ENCODE measurements at places on chromosomes 6 and 20.

GRCh38 chr6:130946076-130946475, 117.0 kb downstream of the EPB41L2 start:
- no peak for DNase-seq

GRCh38 chr6:167956983-167957492, 40.4 kb upstream of the KIF25 start:
- DNase-seq: no peak

- DNase-seq: no peak
Observed at GRCh38 chr6:41546475-41546865, 289 bp downstream of the FOXP4 start.

GRCh38 chr6:156955494-156956183, 178.5 kb downstream of the ARID1B start:
- no peak for DNase-seq

- no peak for DNase-seq
Observed at GRCh38 chr6:112117554-112117953, 30.2 kb downstream of the FAM229B start.

DNA sequence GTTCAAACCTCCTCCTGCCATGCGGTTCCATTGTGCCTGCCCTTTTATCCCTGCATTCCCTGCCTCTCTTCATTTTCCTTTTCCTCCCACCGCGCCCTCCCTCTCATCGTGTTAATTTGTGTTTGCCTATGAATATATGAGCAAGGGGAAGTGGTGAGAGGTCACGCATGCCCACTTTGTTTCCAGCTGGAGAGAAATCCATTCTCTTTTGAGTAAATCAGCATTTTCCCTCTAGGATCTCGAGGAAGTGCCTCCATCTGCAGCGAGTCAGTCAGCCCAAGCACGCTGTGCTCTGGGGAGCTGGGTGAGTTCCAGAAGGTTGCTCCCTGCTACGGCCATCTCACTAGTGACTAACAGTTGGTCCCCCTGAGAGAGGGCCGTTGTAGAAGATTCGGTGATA, 42.9 kb downstream of the CDH26 start:
- no peak for DNase-seq

GRCh38 chr6:106142876-106143431, 56.8 kb downstream of the PRDM1 start:
- no peak for DNase-seq

GRCh38 chr6:9461188-9461587, 953.7 kb downstream of the TFAP2A start:
- DNase-seq: no peak

DNA sequence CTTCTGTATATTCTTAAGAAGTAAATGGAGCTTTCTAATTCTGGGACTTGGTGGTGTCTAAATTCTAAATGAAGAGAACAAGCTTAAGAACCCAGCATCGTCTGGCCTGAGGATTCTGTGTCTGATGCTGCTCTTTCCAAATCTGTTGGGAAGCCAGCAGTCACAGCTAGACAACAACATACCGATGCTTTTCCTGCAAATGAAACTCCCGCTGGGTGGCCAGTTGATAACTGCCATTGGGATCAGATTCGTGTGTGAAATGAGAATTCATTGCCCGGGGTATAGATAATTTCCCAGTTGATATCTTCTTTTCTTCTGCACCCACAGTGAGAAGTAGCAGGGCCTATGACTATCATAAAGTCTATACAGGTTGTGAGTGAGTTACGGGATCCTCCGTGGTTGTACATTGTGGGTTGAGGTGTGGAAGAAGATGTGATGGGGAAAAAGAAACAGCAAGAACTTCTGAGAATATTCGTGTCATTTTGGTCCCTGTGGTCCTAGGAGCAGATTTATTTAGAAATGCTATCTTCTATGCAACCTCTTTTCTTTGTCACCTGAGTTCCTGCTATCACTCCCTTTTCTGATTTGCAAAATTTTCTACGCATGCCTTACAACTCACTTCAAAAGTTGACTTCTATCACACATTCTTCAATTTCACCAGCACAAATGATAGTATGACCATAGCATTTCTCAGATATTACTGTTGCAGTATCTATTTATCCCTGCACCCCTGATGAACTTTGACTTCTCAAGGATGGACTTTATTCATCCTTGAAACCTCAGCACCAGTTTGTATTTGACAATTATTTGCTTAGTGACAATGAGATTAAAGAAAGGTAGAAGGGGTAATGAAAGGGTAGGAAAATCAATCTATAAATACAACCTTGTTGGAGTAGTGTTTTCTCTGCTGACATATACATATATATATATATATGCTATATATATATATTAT, 10.4 kb downstream of the NOX3 start:
- no peak for DNase-seq

GRCh38 chr6:105642708-105643107, 239.8 kb upstream of the PREP start:
- no peak for DNase-seq

GRCh38 chr20:35443003-35443402, 5.0 kb upstream of the GDF5 start:
- DNase-seq: no peak

GRCh38 chr6:144007478-144008119, 460 bp downstream of the PLAGL1 start:
- no peak for DNase-seq

DNA sequence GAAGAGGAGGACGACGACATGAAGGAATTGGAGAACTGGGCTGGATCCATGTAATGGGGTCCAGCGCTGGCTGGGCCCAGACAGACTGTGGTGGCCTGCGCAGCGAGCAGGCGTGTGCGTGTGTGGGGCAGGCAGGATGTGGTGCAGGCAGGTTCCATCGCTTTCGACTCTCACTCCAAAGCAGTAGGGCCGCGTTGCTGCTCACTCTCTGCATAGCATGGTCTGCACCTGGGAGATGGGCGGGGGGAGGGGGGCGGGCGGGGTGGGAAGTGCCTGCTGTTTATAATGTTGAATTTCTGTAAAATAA, 42.3 kb downstream of the CHMP4B start:
- DNase-seq: no peak

- no peak for DNase-seq
Observed at GRCh38 chr6:18055098-18055497, 67.4 kb downstream of the NHLRC1 start.

DNA sequence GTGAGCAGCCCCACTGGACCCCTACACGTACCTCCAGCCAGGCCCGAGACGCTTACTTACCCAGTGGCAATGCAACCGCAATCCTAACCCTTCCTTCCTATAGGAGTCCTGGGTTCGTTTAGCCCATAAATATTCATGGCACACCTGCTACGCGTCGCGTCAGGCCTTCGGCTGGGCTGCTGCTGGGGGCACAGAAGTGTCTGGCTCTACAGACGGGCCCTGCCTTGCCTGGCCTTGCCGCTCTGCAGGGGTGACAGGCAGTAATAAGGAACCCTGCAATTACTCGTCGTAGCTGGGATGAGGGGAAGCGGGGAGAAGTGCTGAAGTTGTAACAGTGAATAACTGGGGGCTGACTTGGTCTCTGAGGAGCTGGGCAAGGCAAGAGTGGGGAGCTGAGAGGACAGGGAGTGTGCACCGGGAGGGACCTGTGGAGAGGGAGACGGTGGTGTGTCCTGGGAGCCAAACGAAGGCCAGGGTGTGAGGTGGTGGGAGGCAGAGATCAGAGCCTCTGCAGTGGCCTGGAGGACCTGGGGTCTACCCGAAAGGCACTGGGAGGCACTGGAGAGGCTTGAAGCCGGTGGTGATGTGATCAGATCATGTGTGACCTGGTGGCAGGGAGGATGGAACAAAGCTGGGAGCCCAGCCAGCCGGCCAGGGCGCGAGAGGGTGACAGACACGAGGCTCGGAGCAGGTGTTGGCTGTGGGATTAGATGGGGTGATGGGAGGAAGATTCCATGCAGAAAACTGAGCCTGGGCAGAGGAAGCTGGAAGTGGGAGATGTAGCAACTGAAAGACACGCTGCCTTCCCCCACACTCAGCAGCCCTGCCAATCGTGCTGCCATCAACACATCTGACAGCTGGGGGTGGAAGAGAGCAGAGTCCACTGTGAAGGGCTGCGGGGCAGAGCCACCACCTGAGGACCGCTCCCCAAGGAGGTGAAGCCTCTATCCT, 36.4 kb downstream of the PSMG4 start:
- DNase-seq: no peak

GRCh38 chr6:78947962-78948361, 80.6 kb downstream of the IRAK1BP1 start:
- no peak for DNase-seq

- DNase-seq: no peak
Observed at GRCh38 chr6:41474213-41474933, 71.8 kb upstream of the FOXP4 start.
